ENCODE measurements at places on chromosomes 7 and 10.

DNA sequence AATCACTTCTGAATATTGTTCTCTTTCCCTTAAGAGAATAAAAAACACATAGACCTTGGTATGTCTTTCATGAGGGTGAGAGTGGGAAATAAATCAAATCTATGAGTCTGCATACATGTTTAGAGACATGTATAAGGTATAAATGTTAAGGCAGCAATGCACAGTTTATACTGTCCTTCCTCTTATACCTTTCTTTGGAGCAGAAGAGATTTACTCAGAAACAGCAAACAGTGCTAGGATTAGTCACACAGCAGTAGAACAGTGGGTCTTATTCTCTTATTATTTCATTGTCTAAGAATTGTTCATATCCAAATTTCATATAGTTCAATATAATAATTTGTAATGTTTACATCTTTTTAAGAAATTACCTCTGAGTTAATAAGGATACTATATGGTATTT lies 126.7 kb upstream of the TMEM196 start:
- DNase-seq: no peak

DNA sequence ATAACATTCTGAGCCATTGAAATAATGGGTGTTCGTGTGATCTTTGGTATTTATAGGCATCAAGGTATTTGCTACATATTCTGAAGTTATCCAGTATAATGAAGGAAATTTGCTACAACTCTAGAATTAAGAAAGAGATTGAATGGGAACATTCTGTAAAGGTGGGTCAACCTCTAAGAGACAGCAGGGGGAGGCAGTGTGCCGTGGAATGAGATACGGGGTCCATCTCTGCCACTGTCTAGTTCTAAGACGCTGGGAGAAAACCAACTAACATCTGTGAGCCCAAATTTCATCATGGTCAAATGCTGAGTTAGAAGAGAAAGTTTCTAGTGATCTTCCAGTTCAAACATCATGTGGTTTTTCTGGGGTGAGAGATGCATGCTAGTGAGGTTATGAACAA lies 368.9 kb downstream of the SORCS1 start:
- no peak for DNase-seq

- no peak for DNase-seq
These were observed 6.1 kb downstream of the SMARCD3 start for GRCh38 chr7:151242159-151243044.

DNA sequence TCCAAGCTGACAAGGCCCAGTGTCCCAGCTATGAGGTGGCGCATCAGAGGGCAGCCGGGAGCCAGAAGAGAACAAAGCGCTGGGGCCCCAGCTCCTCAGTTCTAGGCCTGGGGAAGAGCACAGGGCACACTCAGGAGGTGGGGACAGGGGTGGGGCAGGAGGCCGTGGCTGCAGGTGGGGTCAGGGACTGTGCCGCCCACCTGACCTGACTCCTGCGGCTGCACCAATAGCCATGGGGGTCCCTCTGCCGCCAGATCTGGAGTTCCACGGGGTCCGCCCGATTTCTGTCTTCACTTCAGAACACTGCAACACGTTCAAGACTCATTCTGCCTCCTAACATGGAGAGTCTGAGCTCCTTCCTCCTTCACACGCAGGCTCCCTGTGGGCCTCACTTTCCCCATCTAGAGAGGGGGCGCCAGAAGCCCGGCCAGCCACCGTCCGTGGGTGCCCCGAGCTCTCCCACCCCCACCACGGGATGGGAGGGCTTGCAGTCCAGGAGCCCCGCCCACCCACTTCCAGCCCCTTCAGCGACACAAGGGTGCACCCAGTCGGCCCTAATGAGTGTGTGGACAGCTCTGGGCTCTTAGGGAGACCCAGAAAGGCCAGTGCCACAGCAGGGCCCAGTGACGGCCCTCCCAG lies 278.3 kb downstream of the MAD1L1 start:
- DNase-seq: no peak

DNA sequence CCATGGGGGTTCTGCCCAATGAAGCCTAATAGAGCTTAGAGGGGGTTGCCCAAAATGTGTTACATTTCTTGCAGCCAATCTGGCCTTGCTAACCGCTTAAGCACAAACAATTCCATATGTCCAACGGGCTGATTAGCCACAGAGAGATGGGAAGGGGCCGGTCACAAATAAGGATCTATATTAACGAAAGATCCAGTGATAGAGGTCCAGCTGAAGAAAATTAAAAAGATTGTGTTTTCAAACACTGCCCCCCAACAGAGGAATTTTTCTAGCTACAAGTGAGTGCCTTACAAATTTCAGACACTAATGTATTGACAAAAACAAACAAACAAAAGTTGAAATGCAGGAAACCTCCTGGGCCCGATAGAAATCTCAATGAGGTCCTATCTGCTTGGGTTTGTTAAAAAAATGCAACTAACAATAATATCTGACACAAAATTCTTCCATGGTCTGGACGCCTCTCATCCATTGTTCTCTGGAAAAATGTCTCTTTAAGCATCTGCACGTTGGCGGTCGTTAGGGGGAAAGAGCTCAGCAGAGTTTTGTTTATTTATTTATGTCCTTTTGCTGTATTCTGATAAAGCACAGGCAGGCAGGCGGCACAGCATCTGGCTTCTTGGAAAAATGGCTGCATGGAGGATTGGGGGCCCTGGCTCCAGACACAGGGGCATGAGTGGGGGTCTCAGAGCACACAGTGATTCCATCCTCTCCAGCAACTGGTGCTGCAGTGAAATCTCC lies 402.0 kb downstream of the RPS24 start:
- DNase-seq: no peak

GRCh38 chr10:70594161-70594560 lies 8.4 kb downstream of the PRF1 start:
- DNase-seq: no peak

GRCh38 chr7:37943905-37944736 lies 23.7 kb downstream of the EPDR1 start:
- no peak for DNase-seq

GRCh38 chr7:94375691-94376090 lies 19.0 kb upstream of the COL1A2 start:
- DNase-seq: no peak

DNA sequence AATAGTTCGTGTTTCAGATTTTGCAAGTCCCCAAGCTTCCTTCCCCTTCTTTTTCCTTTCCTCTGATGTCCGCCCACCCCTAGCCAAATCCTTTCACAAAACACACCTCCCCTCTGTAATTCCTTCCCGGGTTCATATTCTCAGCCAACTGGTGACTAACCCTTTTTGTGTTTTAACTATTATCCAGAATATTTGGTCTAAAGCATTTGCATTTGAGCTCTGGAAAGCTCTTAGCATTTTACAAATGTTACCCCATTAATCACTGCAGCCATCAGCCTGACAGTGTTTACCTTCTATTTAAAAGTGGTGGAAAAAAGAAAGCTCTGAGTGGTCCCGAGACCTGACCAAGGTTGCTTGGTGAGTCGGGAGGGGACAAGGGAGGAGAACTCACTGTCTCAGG lies 139.0 kb downstream of the CREB5 start:
- DNase-seq: no peak

DNA sequence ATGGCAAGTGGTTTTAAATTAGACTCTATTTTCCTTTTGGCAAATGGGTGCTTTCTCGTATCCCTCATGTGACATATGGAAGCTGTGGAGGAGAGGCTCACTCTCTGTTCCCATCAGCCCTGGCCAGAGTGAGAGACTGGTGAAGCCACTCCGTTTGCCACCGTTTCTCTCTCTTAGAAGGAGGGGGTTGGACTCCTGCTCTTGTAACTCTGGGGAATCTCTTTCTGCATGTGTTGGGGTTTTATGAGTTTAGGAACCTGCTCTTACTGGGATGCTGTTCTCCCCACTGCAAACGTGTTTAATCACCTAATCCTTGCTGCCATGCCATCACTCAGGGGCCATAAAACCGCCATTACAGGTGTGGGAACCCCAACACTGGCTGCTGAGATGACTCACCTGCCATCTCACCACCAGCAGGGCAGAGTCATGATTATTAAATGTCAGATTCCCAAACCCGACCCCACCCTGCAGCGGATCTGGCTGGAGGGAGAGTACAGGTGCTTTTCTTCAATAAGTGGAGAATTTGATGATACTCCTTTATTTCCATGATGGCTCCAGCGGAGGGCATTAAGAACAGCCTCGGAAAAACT lies 103.2 kb downstream of the ADCY1 start:
- no peak for DNase-seq

DNA sequence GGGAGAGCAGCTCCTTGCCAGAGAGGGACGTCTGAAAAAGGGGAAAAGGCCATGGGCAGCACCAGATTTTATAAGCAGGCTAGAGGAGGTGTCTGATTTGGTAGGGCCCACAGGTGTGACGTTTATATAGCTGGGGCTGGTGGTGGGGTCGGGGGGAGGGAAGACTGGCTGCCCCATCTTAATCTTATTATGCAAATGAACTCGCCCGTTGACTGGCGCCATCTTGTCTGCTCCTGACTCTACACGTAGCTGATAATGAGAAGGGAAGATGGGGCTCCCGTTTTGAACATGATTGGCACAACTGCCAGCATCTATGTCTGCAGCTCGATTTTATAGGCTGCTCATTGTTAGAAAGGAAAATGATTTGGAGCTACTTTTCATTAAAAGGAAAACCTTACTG lies 28.6 kb upstream of the CADPS2 start:
- DNase-seq: no peak

DNA sequence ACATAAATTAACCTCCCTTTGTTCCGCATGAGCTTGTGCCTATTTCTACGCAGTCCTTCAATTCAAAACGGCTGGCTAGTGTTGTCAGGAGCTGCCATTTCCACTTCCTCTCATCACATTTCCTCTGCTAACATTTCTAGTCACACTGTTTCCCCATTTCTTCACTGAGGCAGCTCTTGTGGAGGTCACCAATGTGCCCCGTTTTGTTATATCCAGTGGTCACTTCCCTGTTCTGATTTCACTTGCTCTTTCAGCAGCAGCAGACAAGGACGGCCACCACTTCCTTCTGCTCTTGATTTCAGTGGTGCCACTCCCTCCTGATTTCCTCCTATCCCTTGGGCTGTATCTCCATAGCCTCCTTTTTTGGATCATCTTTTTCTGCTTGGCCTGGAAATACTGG lies 64.8 kb upstream of the SEC61G start:
- DNase-seq: no peak

DNA sequence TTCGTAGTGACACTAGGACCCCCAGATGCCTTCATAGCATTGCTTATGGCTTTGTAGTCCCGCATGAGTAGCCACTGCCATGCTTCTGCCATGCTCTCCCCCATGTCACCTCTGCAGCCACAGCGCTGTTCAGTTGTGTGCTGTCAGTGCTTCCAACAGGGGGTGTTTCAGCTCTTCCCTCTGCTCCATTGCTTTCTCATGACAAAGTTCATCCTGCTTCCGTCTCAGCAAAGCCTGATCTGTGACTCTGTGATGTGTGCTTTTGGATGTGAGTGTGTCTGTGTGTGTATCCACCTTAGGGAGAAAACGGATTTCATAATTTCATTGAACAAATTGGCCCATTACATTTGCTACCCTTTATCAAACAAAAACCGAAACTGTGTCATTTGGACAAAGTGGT lies 134.9 kb upstream of the SAMD8 start:
- DNase-seq: no peak

- no peak for DNase-seq
These were observed 5.1 kb upstream of the SLC16A12 start for GRCh38 chr10:89540420-89540949.

GRCh38 chr7:81503336-81503735 lies 266.5 kb downstream of the HGF start:
- DNase-seq: no peak

DNA sequence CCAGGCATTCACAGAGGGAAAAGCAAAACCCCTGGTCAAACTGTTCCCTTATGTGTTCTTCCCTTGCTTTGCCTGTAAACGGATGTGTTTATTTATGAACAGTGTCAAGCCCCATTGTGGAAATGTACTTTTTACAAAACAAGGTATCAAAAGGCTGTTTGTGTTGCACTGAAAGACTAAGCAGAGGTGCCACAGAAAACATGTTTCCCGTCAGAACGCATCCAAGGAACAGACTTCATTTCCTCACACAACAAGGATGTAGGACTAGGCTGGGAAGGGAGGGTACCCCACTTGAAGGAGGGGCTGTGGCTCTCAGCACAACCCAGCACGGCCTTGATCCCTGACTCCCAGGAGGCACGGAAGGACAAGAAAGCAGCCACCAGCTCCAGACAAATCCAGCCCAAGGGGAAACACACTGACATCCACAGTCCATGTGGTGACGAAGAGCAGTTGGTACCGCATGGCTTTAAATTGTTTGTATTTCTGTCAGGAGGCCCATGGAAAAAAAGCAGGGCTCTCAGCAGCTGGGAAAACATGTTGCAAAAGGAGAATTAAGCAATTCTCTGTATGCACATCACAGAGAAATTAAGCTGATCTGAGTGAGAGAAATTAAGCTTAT lies 85.6 kb downstream of the RNF216 start:
- DNase-seq: no peak

- DNase-seq: peak; percentile 94
These were observed at the start of the genes PDZD7 and SFXN3 for GRCh38 chr10:101031128-101031795. Gene PDZD7 (minus strand): TSS chr10:101031129. CDS start chr10:101030219, 910 bp downstream. Gene SFXN3 (plus strand): TSS chr10:101031234. CDS start chr10:101034695, 3,461 bp downstream.

- no peak for DNase-seq
These were observed 84.5 kb upstream of the CSTF2T start for GRCh38 chr10:51783941-51784340.

DNA sequence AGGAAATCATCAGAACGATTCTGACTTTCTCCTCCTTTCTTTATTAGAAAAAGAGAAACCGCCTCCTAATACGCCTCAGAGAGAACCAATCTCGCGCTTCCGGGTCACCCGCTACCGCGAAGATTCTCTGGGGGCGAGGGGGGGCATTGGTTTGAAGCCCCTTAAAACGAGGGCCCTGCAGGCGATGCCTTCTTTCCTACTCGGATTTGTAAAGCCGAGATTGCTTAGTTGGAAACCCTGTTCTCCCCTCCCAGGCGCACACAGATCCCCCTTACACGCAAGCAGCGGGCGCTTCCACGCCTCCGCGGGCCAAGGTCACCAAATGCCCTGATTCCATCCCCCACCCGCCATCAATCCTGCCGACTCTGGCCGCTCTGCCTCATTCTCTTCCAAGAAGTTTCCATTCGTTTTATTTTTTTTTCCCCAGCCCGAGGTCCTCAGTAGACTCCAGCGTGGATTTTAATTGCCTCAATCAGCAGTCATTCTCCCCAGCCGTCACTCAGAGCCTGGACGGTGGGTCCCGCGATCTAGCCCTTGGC lies 1.1 kb upstream of the GAD2 start:
- DNase-seq: no peak

DNA sequence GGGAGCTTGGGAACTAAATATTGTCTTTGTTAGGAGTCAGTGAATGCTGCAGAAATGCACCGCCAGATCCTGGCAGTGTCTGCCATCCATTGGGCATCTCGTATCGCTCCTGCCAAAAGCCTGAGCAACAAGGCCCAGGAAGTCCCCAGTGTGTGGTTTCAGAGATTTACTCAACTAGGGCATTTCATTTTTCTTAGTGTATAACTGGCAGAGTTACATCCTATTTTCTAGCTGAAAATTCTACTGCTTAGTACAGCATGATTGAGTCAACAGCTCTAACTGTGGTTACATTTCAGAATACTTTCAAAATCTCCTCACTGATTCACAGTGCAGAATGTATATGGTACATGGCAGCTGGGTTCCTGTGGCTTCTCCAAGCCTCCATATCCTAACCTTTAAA lies 95.8 kb upstream of the CREB5 start:
- DNase-seq: no peak

Measured in activated naive CD4-positive, alpha-beta T cell (primary cell).